Esophagus squamous epithelium (tissue), 5 donors: ENCODE measurements at places on chromosomes 13 and 19.

DNA sequence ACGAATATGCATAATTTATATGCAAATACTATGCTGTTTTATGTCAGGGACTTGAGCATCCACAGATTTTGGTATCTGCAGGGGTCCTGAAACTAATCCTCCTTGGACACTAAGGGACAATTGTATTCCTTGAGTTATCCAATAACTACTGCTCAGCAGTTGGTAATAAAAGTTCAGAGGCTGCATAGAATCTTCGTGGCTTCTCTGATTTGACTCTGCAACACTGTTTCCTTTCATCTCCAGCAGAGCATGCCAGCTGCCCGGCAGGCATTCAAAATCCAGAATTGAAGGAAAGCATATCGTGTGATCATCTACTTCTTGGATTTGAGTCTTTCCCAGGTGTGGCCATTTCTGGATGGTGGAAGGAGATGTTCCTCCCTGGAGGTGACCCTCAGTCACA lies 64.5 kb upstream of the MRI1 start:
- no peak overlapping the region for H3K27ac ChIP-seq
- no peak for DNase-seq
- no peaks in the 10 kb centered on the region for H3K36me3 ChIP-seq
- H3K27me3 ChIP-seq, result peaks cover 51% of the 10 kb centered on the region
- H3K4me1 ChIP-seq, result no peaks in the 10 kb centered on the region

- no peaks in the 10 kb centered on the region for H3K4me1 ChIP-seq
- no peak for DNase-seq
- H3K27me3 ChIP-seq, result no peaks in the 10 kb centered on the region
- H3K27ac ChIP-seq, result no peak overlapping the region
- H3K4me3 ChIP-seq, result no peak overlapping the region
These were observed 85.9 kb downstream of the SACS start for GRCh38 chr13:23347601-23348000.

GRCh38 chr19:41564515-41565378 lies 11.2 kb upstream of the CEACAM21 start:
- DNase-seq, result no peak
- peak overlapping the region; percentile 40 for H3K4me3 ChIP-seq
- no peak overlapping the region for H3K27ac ChIP-seq
- H3K36me3 ChIP-seq, result no peaks in the 10 kb centered on the region

DNA sequence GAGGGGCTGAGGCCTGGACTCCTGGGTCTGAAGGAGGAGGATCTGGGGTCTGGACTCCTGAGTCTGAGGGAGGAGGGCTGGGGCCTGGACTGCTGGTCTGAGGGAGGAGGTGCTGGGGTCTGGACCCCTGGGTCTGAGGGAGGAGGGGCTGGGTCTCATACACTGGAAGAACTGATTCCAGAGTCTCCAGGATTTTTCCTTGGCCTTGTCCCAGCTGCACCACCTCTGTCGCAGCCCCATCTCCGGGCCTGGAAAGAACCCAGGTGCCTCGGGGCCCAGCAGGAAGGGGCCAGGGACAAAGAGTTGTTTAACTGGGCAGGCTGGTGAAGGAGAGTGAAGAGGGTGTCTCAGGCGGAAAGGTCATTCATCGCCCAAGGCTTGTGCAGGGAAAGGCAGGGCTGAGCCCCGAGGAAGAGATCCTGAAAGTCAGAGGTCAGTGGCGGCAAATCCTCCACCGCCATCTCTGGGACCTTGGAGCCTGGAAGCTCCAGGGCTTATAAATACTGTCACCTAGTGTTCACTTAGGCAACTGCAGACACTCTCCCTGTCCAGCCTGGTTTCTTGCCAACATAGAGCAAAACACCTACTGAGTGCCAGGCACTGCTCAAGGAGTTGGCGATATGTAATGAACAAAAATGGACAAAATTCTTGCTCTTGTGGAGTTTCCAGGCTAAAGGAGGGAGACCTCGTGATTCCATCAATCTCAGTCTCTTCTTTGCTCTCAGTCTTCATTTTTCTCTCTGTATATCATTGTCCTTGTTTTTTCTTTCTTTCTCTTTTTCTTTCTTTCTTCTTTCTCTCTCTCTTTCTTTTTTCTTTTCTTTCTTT lies 4.4 kb upstream of the KCNN4 start:
- no peak for DNase-seq
- H3K27me3 ChIP-seq, result no peaks in the 10 kb centered on the region
- H3K27ac ChIP-seq, result peak overlapping the region; percentile 75
- H3K4me1 ChIP-seq, result peaks cover 25% of the 10 kb centered on the region
- no peaks in the 10 kb centered on the region for H3K36me3 ChIP-seq

DNA sequence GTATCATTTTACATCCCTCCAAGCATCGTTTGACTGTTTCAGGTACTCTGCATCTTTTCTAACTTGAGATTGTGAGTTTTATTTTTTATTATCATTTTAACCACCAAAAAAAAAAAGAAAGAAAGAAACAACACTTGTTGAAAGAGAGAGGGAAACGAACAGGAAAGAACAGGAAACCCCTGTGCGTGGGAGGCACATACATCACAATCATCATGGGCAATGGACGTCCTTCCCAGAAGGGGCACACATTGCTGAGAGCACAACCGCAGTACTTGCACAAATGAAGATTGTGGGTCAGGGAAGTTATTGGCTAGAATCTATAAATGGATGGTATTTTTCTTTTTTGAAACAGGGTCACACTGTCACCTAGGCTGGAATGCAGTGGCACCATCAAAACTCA lies 1.7 kb downstream of the CLC start:
- H3K36me3 ChIP-seq, result no peaks in the 10 kb centered on the region
- H3K27me3 ChIP-seq, result peaks cover 15% of the 10 kb centered on the region
- no peak overlapping the region for H3K27ac ChIP-seq
- H3K4me1 ChIP-seq, result no peaks in the 10 kb centered on the region
- H3K4me3 ChIP-seq, result no peak overlapping the region

DNA sequence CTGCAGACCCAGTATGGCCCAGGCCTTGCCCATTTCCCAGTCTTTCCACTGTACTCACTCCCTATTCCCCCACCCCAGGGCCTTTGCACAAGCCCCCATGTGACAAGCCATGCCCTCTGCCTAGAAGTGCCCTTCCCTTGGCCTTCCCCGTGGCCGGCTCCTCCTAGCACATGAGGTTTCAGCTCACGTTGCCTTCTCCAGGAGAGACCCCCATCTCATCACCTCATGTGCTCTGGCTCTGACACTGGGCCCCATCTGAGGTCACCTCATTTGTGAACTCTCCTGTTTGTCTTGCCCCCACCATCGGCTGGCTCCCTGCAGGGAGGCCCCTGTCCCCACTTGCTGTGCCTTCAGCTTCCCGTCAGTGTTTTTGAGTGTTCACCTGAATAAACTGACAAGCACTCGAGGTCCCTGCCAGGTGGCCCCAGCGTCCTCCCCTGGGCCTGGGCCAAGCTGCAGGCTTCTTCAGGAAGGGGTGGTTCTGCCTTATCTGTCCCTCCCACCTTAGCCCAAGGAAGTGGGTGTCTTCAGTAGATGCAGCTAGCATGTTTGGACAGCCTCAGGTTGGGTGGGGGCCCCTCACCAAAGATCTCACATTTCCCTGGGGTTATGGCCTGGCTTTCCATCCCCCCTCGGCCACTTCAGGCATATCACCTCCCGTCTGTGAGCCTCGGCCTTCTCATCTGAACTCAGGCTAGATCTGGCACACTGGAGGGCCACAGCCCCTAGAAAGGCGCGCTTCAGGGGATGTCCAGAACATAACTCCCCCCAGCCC lies 3.8 kb upstream of the SLC25A42 start:
- no peak overlapping the region for H3K27ac ChIP-seq
- H3K36me3 ChIP-seq, result peaks cover 48% of the 10 kb centered on the region
- H3K27me3 ChIP-seq, result no peaks in the 10 kb centered on the region
- no peak for DNase-seq

GRCh38 chr13:97660594-97661260 lies 226.8 kb downstream of the RAP2A start:
- H3K27ac ChIP-seq, result no peak overlapping the region
- H3K4me3 ChIP-seq, result no peak overlapping the region
- no peak for DNase-seq
- H3K36me3 ChIP-seq, result no peaks in the 10 kb centered on the region

DNA sequence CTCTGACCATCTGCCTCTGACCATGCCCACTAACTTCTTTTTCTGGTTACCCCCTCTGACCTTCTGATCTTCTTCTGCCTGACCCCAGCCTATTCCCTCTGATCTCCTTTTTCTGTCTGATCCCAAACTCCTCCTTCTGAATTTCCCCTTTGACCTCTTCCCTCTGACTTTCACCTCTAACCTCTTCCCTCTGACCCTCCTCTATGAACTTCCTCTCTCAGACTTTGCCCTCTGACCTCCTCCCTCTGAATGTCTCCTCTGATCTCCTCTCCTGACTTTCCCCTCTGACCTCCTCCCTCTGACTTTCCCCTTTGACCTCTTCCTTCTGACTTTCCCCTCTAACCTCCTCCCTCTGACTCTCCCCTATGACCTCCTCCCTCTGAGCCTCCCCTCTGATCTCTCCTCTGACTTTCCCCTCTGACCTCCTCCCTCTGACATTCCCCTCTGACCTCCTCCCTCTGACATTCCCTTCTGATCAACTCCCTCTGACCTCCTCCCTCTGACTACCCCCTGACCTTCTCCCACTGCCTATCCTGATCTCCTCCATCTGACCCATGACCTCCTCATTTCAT lies 3.5 kb downstream of the COL5A3 start:
- no peaks in the 10 kb centered on the region for H3K27me3 ChIP-seq
- DNase-seq, result no peak
- H3K4me1 ChIP-seq, result peaks cover 65% of the 10 kb centered on the region
- H3K36me3 ChIP-seq, result no peaks in the 10 kb centered on the region
- peak overlapping the region; percentile 69 for H3K27ac ChIP-seq

GRCh38 chr19:8132858-8133458 lies 16.4 kb downstream of the FBN3 start:
- no peak for DNase-seq
- H3K27me3 ChIP-seq, result peaks cover 27% of the 10 kb centered on the region
- H3K36me3 ChIP-seq, result no peaks in the 10 kb centered on the region
- H3K4me1 ChIP-seq, result no peaks in the 10 kb centered on the region
- H3K4me3 ChIP-seq, result no peak overlapping the region
- H3K27ac ChIP-seq, result no peak overlapping the region

GRCh38 chr13:84978851-84979250 lies 820.4 kb downstream of the SLITRK6 start:
- H3K4me3 ChIP-seq, result no peak overlapping the region
- H3K4me1 ChIP-seq, result no peaks in the 10 kb centered on the region
- DNase-seq, result no peak
- H3K27me3 ChIP-seq, result no peaks in the 10 kb centered on the region

DNA sequence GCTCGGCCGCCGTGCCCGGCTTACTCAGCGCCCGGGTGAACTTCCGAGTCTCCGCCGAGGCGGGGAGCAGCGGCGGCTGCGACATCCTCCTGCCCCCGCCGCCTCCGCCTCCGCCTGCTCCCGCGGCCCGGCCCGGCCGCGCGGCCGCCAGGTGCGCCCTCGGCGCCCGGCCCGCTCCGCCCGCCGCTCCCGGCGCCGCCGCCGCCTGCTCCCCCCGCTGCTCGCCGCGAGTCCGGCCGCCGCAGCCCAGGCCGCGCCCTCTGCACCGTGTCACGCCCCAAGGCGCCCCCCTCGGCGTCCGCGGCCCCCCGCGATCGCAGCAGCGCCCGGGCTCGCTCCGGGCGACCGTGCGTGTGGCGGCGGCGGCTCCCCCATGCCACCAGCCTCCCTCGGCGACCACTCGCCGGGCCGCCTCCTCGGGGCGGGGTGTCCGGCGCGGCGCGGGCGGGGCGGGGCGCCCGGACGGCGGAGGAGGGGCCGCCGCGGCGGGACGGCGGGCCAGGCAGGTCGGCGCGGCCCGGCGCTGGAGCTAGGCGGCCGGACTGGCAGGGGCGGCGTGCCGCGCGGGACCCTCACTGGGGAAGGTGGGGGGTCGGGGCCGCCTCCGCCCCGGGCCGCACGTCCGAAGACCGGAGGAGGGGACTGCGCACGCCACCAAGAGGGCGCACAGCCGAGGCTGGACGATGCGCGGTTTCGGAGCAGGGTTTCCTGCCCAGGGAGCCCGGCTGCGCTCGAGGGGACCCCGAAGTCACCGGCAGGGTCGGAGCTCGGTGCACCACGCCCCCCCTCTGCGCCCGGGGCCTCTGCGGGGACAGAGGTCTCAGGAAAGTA lies 108.6 kb upstream of the DOCK9 start:
- DNase-seq, result no peak
- peaks cover 15% of the 10 kb centered on the region for H3K4me1 ChIP-seq
- no peaks in the 10 kb centered on the region for H3K27me3 ChIP-seq

DNA sequence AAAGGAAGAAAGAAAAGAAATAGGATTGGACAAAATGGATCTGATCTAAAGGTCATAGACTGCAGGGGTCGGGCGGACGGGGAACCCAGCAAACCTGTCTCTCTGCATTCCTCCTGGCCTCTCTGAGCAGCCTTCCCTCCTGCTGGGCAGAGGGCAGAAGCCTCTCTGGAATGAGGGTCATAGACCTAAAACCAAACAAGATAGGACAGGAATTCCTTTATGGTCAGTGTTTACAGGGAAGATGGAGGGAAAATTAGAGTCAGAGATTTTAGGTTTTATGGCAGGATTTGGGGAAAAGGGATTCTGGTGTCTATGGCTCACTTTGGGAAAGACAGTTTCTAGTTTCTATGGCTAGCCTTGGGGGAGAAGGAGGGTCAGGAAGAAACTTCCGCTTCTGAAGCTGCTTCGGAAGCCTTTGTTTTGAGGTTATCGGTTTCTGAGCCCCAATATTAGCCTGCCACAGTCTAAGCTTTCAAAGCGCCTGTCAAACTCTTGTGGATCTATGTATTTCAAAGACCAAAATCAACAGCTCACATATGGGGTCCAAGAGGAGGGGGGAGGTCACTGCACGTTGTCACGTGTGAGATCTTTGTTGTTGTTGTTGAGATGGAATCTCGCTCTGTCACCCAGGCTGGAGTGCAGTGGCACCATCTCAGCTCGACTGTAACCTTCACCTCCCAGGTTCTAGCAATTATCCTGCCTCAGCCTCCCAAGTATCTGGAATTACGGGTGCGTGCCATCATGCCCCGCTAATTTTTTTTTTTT lies 18.9 kb upstream of the DPRX start:
- no peaks in the 10 kb centered on the region for H3K36me3 ChIP-seq
- DNase-seq, result no peak
- no peaks in the 10 kb centered on the region for H3K27me3 ChIP-seq
- no peak overlapping the region for H3K27ac ChIP-seq
- H3K4me1 ChIP-seq, result no peaks in the 10 kb centered on the region
- no peak overlapping the region for H3K4me3 ChIP-seq

DNA sequence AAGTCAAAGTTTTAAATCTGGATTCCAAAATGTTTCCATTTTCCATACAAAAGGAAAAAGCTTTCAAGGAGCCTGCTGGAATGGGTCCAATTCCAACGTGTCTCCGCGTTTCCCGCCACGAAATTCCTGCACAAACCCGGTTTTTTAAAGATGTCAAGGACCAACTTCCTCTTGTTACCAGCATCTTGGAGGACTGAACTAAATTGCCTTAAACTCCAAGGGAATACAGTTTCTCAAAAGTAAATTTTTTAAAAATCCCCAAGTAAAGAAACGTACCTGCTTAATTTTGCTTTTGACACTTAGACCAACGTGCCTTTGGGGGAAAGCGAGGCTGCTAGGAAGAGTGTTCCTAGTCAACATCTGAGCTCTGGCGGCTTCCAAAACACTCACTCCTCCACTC lies 12.3 kb upstream of the SOX1 start:
- H3K27me3 ChIP-seq, result peaks cover 100% of the 10 kb centered on the region
- no peak overlapping the region for H3K27ac ChIP-seq
- H3K4me1 ChIP-seq, result peaks cover 10% of the 10 kb centered on the region
- no peaks in the 10 kb centered on the region for H3K36me3 ChIP-seq
- no peak for DNase-seq
